CD4-positive, alpha-beta T cell treated with Interferon gamma for 1 hour (primary cell): ENCODE measurements at places on chromosomes 12 and 14.

DNA sequence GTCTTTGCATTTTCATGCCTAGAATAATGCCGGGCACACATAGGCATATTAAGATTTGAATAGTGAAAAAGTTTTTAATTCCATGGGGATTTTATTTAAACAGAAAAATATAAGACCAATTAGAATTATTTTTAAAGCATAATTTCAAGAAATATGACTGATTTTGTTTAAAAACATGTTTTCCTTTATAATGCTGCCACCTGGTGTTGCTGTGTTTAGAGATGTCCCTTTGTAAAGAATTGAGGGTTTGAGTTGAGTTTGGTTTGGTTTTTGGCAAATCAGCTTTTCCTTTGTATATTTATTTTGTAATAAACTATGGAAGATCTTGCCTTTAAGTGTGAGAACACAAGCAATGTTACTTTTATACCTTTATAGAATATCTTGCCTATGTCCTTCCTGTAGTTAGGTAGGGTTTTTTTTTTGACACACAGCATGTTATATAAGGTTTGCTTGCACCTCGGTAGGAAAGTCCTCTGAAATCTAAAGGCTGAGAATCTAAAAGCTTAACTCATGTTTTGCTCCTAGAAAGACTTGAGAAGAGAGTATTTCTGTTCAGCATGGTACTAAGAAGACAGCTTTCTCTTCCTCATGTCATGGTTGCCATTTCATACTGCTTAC, 31.4 kb upstream of the SNAPC1 start:
- DNase-seq = no peak

DNA sequence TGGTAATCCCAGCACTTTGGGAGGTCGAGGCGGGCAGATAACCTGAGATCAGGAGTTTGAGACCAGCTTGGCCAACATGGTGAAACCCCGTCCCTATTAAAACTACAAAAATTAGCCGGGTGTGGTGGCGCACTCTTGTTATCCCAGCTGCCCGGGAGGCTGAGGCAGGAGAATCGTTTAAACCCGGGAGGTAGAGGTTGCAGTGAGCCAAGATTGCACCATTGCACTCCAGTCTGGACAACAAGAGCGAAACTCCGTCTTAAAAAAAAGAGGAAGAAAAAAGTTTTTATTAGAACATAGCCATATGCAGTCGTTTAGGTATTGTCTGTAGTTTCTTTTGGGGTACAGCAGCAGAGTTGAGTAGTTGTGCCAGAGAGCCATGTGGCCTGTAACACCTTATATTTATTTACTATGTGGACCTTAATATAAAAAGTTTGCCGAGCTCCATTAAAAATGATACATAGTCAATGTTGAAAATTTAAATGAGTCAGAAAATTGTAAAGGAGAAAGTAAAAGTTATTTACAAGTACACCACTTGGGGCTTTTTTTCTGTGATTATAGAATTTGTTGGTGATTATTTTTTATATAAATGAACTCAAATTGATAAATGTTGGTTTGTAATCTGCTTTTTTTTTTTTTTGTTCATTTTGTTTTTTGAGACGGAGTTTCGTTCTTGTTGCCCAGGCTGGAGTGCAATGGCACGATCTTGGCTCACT, 2.2 kb downstream of the ADIPOR2 start:
- no peak for DNase-seq

DNA sequence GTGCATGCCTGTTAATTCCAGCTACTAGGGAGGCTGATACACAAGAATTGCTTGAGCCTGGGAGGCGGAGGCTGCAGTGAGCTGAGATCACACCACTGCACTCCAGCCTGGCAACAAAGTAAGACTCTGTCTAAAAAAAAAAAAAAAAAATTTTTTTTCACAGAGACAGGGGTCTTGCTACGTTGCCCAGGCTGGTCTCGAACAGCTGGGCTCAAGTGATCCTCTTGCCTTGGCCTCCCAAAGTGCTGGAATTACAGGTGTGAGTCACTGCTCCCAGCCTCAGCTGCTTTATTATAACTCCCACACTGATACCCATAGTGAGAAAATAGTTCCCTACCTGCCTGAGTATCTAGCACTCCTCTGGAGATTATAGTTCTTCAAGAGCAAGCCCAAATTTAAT, 11.2 kb downstream of the HAUS4 start:
- no peak for DNase-seq

DNA sequence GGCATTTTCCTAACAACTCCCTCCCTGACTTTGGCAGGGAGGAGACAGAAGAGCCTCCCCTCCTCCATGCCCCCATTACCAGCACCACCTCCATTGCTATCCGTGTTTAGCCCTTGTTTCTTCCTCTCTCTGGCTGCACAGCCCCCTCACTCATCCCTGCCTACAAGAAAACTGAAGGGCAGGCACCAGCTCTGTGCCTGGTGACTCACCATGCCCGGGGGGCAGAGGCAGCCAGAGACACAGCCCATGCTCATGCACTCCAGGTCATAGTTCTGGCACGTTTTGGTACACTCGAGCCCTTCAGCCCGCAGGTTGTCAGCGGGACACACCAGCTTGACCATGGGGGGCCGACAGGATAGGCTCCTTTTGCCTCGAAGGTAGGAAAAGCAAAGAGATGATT, 80.4 kb downstream of the VWF start:
- DNase-seq = no peak

GRCh38 chr12:51694146-51694545, 103.1 kb downstream of the SCN8A start:
- DNase-seq = no peak
